ENCODE measurements at places on chromosomes 1 and 21.

DNA sequence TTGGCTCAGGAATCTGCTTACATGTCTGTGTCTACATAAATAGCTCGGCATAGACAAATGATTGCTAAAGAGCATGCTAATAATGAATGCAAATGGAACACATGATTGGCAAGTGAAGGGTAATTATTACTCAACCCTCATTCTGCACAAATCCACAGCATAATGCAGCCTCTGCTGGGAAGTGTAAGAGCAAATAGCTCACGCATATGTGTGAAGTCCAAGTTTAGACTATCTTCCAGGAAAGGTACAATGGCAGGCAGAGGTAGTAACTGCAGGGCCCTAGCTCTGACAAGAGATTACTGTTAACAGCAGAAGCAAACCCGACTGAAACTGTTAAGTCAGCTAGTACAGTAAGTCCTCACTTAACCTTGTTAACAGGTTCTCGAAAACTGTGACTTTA is 7.0 kb upstream of the IL6R start:
- no peak for DNase-seq

GRCh38 chr1:90162216-90162615 is 167.3 kb downstream of the ZNF326 start:
- no peak for DNase-seq

GRCh38 chr21:29914326-29914725 is 25.5 kb downstream of the GRIK1 start:
- no peak for DNase-seq

- no peak for DNase-seq
Observed at GRCh38 chr1:196144588-196144987, 463.7 kb downstream of the KCNT2 start.

GRCh38 chr1:46517010-46517600 is 27.5 kb downstream of the DMBX1 start:
- DNase-seq: peak; percentile 56

GRCh38 chr21:29350246-29350779 is 51.6 kb downstream of the BACH1 start:
- no peak for DNase-seq

- no peak for DNase-seq
Observed at GRCh38 chr1:165383067-165383466, 26.6 kb upstream of the LMX1A start.

DNA sequence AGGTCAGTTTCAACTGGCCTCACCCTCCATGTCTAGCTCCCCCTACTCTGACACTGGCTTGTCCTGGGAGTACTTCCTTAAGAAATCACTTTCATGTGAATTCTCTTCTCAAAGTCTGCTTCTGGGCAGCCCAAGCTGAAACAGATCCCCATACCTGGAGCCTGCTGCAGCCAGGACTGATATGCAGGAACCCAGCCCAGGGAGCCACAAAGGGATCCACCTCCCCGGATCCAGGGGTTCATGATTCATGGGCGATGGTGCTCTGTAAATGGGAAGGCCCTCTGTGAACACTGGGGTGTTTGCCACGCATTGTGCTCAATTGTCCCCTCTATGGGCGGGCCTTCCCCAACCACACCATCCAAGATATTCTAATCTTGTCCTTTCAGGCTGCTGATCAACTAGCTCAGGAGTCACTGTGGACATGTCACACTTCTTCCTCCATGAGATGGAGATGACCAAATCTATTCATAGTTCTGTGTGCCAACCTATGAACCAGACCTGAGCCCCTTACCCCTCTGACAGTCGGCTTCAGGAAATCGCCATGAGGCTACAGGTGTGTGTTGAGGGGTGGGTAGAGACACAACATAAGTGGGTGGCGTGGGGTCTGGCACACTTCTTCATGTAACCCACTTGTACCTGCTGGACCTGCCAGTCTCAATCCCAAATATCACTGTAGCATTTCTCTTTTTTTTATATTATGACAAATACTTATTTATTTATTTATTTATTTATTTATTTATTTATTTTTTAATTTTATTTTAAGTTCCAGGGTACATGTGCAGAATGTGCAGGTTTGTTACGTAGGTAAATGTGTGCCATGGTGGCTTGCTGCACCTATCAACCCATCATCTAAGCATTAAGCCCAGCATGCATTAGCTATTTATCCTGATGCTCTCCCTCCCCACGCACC is 41.8 kb downstream of the RUNX3 start:
- DNase-seq: no peak

DNA sequence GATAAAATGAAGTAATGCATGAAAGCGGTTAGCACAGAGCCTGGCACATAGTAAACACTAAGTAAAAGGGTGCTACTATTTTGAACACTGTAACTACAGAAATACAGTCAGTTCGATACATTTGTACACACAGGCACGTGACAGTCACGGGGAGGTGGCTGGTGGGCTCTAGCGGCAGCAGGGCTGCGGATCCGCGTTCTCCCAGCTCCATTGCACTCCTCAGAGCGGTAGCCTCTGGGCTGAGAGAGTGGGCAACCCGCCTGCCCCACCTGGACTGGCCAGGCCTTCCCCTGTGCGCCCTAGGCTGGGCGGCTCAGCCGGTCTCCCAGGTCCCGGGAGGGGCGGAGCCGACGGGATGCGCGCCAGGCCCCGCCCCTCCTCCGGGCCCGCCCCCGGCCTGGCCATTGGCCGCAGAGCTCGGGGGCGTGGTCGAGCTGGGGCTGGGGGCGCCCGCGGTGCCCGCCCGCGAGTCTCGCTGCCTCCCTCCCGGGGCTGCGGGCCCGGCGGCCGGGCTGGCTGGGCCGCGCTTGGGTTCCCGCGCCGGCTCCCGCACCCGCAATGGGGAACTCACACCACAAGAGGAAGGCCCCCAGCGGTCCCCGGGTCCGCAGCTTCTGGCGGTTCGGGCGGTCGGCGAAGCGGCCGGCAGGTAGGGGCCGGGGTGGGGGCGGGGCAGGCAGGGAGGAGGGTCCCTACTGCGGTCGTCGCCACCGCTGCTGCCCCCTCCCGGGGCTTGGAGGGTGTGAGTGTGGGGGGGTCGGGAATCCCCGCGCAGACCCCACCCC is 51.2 kb upstream of the SYNC start:
- DNase-seq: peak; percentile 79

DNA sequence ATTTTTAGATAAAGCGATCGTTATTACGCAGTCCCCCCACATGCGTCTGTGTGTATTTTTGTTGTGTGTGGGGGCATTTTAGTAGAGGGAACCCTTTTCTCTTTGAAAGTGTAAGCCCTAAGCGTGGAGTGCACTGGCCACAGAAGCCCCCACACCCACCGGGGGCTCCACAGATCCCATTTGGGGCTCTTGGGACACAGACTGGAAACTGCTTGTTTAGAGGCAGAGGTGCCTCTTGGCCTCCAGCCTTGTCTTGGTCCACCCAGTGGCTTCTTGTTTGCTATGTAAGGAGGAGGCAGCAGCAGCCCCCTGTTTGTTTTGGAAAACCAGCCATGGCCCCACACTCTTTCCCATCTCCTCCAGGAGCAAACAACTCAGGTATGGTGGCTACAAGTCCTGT is 42.8 kb downstream of the SLC37A1 start:
- DNase-seq: no peak

DNA sequence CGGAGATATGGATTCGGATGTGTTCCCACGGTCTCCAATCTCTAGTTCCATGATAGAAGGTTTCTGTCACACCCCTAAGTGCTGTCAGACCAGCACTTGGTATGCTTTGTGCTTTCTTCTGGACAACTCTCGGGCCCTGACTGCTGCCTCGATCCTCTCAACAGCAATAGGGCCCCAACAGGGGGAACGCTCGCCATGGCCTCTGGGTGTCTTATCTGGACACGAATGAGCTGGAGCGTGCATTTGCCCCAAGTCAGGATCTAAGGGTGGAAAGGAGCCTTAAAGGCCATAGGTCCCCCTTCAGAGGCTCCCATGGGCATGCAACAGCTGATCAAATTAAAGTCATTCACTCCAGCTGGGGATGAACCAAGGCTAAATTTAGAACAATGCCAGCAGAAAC is 76.8 kb downstream of the TCP10L start:
- no peak for DNase-seq

- DNase-seq: peak; percentile 85
Observed at GRCh38 chr1:19596065-19596713, 47.9 kb upstream of the NBL1 start.

DNA sequence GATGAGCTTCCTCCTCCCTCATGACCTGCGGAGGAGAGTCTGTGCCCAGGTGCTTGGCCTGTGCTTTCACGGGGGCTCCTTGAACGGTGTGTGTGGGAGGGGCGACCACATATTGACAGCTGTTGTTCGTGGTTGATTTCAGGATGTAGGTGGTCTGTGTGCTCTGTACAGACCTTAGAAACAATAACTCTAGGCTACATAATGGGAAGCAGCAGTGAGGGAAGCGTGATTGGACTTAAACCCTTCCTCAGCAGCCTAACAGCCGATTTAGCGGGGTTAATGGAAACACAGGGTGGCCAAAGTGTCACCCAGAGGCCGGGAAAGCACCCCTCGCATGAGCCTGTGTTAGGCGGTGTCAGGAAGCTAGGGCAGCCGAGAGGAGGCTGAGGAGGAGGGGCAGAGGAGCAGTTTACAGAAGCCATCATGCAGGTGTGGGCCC is 56.0 kb downstream of the TBCE start:
- DNase-seq: no peak

- DNase-seq: no peak
Observed at GRCh38 chr1:113692824-113693431, 66.4 kb downstream of the PHTF1 start.

DNA sequence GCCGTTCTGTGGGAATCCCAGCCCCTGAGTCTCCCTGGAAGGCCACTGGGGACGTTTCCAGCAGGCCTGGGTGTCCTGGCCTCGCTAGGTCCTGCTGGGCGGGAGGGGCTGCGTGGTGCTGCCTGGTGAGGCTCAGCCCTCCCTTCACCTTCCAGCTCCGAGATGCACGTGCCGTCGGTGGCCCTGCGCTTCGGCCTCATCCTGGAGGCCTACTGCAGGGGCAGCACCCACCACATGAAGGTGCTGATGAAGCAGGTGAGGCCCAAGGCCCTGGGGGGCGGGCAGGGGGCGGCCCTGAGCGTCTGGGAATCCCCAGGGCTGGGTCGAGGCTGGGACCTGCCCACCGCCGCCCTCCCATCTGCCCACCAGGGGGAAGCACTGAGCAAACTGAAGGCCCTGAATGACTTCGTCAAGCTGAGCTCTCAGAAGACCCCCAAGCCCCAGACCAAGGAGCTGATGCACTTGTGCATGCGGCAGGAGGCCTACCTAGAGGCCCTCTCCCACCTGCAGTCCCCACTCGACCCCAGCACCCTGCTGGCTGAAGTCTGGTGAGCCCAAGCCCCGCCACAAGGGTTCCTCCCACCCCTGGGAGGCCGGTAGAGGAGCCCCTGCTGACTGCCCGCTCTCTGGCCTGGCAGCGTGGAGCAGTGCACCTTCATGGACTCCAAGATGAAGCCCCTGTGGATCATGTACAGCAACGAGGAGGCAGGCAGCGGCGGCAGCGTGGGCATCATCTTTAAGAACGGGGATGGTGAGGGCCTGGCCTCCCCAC is 70.3 kb downstream of the PIK3CD start:
- DNase-seq: peak; percentile 16

- no peak for DNase-seq
Observed at GRCh38 chr1:195053478-195053877, 1554.8 kb downstream of the KCNT2 start.

DNA sequence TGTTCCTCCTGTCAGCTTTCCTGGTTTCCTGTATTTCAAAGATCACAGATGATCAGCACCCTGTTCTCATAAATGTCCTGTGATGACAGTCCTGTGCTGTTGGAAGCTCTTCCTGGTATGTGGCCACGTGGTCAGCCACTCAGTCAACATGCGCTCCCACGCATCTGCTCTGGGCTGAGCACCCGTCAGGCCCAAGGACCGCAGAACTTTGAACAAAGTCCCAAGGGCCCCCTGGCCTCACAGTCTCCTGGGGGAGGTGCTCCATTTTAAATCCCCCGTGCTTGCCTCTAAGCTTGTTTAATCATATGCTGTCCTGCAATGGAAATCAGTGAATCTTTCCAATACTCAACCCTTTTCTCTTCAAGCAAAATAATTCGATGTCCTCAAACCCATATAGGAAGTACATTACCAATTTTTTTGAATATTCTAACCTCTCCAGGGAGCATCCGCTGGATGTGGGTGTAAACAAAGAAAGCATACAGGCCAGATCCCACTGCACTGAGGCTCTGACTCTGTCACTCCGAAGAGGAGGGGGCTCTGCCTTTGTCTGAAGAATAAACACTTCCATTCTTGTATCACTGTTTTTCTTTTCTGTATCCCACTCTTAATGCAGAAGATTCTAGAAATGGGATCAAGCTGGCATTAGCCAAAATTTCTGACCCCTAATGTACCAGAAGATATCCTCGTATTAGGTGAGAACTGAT is 250.3 kb downstream of the SDCCAG8 start:
- no peak for DNase-seq

GRCh38 chr1:66275601-66276023 is 258.3 kb upstream of the SGIP1 start:
- DNase-seq: no peak

GRCh38 chr1:100353071-100353801 is 930 bp downstream of the CDC14A start:
- peak; percentile 13 for DNase-seq

Data from NCI-H1092 treated with DMSO at 0.1 percent for 48 hours (cell line).